ENCODE measurements at places on chromosomes 5 and 9. TPM values are rescaled to one million over a fixed set of nuclear protein-coding genes. Genes with fewer than 3 reads are reported as not detected.

GRCh38 chr9:71690063-71690688 lies 78.1 kb downstream of the CEMIP2 start:
- no peaks in the 10 kb centered on the region for H3K36me3 ChIP-seq
- H3K4me3 ChIP-seq: no peak overlapping the region
- no peak overlapping the region for H3K27ac ChIP-seq
- no peak for DNase-seq
- no peaks in the 10 kb centered on the region for H3K27me3 ChIP-seq

GRCh38 chr5:143024228-143024920 lies 254.2 kb downstream of the ARHGAP26 start:
- no peaks in the 10 kb centered on the region for H3K36me3 ChIP-seq
- peak overlapping the region; percentile 85 for H3K27ac ChIP-seq
- peaks cover 68% of the 10 kb centered on the region for H3K4me1 ChIP-seq
- DNase-seq: peak; percentile 58
- H3K4me3 ChIP-seq: no peak overlapping the region

GRCh38 chr5:132007399-132008162 lies 3.9 kb downstream of the ACSL6 start:
- H3K4me3 ChIP-seq: no peak overlapping the region
- no peak overlapping the region for H3K27ac ChIP-seq
- no peaks in the 10 kb centered on the region for H3K4me1 ChIP-seq
- no peaks in the 10 kb centered on the region for H3K36me3 ChIP-seq
- no peaks in the 10 kb centered on the region for H3K27me3 ChIP-seq

- H3K4me3 ChIP-seq: no peak overlapping the region
- no peak for DNase-seq
- no peaks in the 10 kb centered on the region for H3K27me3 ChIP-seq
- no peaks in the 10 kb centered on the region for H3K4me1 ChIP-seq
Measured at GRCh38 chr9:90720621-90721265, 78.1 kb upstream of the DIRAS2 start.

THBS4 gene
- 3.9 TPM for total RNA-seq

DNA sequence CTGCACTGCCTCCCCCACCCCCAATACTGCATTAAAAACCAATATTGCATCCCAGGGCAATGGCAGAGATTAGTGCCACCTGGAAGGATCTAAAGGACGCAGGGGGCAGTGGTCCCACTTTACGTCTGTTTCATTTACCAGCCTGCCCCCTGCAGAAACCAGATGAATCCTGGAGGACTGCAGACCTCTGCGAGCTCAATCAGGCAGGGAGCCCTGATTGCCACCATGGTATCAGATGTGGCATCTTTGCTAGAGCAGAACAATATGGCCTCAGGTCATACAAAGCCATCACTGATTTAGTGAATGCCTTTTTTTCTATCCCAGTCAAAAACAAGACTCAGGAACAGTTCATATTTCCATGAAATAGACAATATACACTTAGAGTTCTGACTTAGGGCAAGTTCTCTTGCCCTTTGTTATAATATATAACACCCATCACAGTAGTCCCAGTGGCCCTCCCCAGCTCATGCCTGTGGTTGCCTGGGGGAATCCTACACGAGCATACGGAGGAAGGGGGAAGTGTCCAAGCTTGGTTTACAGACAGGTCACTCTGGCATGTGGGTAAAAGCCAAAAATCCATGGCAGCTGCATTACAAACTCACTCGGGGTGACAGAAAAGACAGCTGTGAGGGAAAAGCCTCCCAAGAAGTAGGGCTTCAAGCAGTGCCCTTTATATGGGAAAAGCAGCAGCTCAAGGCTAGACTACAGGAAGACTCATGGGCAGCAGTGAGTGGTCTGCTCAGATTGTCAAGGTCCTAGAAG lies 85.1 kb downstream of the MED27 start:
- H3K4me3 ChIP-seq: no peak overlapping the region
- H3K36me3 ChIP-seq: no peaks in the 10 kb centered on the region
- H3K27ac ChIP-seq: no peak overlapping the region
- no peak for DNase-seq
- peaks cover 5% of the 10 kb centered on the region for H3K4me1 ChIP-seq

- H3K4me3 ChIP-seq: no peak overlapping the region
- DNase-seq: peak; percentile 62
- no peaks in the 10 kb centered on the region for H3K27me3 ChIP-seq
- no peaks in the 10 kb centered on the region for H3K36me3 ChIP-seq
- H3K27ac ChIP-seq: no peak overlapping the region
Measured at GRCh38 chr9:89006267-89006666, 15.0 kb downstream of the S1PR3 start.

BRINP1 gene
- not detected for total RNA-seq

- no peak overlapping the region for H3K27ac ChIP-seq
- DNase-seq: no peak
- H3K4me1 ChIP-seq: no peaks in the 10 kb centered on the region
Measured at GRCh38 chr9:129676975-129677374, 11.5 kb downstream of the PRRX2 start.

- no peak overlapping the region for H3K27ac ChIP-seq
Measured at GRCh38 chr9:84708400-84708799, 38.9 kb downstream of the NTRK2 start.

DNA sequence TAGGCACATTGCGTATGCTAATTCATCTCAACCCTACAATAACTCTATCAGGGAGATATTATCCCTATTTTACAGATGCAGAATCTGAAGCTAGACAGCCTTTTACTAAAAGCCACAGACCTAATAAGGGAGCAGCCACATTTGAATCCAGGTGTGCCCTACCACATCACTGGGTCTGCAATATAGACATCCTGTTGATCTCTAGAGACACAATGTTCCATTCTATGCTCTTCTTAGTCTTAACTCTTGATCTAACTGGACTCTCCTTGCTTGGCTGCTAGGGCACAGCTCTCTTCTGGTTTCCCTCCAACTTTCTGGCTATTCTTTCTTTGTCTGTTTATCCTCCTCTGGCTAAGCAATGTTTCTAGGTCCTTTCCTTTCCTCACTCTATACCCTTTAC lies 1.4 kb upstream of the SPATA6L start:
- no peak overlapping the region for H3K27ac ChIP-seq
- no peak overlapping the region for H3K4me3 ChIP-seq
- H3K36me3 ChIP-seq: no peaks in the 10 kb centered on the region
- H3K27me3 ChIP-seq: no peaks in the 10 kb centered on the region

MRPS27 gene
- 120 TPM for total RNA-seq

FOXD4L3 gene
- 0.22 TPM for total RNA-seq

TEK gene
- not detected for total RNA-seq

OLFML2A gene
- not detected for total RNA-seq

GRCh38 chr9:105846825-105847224 lies 152.5 kb downstream of the TMEM38B start:
- no peak overlapping the region for H3K4me3 ChIP-seq
- H3K4me1 ChIP-seq: no peaks in the 10 kb centered on the region
- H3K36me3 ChIP-seq: no peaks in the 10 kb centered on the region
- DNase-seq: no peak
- H3K27ac ChIP-seq: no peak overlapping the region

GMCL2 gene
- not detected for total RNA-seq

DNA sequence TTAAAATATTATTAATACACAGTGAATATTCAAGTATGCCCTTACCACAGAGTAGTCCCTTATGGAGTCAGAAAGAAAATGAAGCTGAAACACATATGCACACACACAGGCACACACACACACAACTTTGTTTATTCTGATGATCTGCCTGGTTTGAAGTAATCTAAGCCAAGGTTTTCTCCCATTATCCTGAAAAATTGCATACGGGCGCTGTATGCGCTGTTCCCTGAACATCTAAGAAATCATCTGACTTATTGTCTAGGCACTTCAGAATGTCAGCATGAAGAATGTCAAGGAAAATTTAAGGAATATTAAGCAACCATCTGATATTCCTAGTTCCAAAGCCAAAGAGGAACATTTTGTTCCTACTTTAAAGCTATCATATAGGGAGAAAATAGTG lies 147.1 kb upstream of the SLC30A5 start:
- no peak overlapping the region for H3K27ac ChIP-seq
- DNase-seq: no peak
- no peaks in the 10 kb centered on the region for H3K4me1 ChIP-seq
- no peak overlapping the region for H3K4me3 ChIP-seq
- H3K27me3 ChIP-seq: no peaks in the 10 kb centered on the region
- no peaks in the 10 kb centered on the region for H3K36me3 ChIP-seq

DNA sequence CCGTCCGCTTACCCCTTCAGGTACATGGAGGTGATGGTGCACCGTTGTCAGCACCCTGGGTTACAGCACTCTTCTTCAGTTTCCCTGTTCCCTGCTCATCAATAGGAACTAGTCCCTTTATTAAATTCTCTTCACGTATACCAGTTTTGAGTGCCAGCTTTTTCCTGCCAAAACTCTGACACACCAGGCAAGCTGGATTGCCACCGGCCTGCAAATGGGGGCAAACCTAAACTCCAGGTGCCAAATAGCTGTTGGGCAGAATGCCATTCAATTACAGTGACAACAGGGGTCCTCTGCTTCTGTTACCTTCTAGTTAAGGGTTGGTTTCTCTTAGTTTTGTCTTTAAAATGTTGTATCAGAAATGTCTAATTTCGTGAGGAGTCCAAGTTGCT lies 400.4 kb downstream of the OSTF1 start:
- no peak overlapping the region for H3K27ac ChIP-seq
- 0 out of 2 replicates have a peak, but pooled peaks cover 2% of the 10 kb centered on the region for H3K4me1 ChIP-seq
- no peaks in the 10 kb centered on the region for H3K27me3 ChIP-seq
- no peak overlapping the region for H3K4me3 ChIP-seq
- no peak for DNase-seq

COQ4 gene
- 28.3 TPM for total RNA-seq

DNA sequence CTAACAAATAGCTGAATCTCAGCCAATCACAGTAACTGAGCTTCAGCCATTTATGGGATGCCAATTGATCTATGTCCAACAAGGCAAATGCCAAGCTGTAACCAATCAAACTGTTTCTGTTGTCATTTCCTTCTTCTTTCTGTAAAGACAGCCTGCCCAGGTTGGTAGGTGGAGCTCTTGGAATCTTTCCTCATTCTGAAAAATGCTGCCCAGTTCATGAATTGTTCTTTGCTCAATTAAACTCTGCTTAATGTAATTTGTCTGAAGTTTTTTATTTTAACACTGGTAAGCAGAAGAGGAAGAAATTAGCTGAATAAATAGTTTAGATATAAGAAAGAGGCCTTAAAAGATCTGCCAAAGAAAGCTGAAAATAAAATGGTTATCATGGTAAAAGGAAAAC lies 1235.6 kb downstream of the EFNA5 start:
- H3K27me3 ChIP-seq: no peaks in the 10 kb centered on the region
- no peak overlapping the region for H3K4me3 ChIP-seq
- no peaks in the 10 kb centered on the region for H3K4me1 ChIP-seq
- H3K36me3 ChIP-seq: no peaks in the 10 kb centered on the region
- H3K27ac ChIP-seq: no peak overlapping the region

DNA sequence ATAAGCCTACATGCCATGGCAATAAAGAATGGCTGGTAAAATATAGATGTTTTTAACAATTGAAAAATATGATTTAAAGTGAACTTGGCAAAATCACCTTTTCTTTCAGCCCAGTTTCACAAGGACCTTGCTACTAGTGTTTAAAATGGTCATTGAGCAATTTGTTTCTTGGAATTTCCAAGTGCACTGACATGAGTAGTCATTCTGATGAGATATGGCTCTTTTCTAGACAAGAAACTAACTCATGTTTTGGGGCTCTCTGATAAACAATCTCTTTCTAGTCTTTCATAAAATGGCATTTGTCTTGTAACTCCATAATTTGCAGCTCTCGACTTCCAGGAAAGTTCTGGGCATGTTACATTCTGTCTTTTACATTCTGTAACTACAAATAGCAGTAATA lies 176.8 kb downstream of the NR2F1-AS1 start:
- DNase-seq: no peak
- H3K4me1 ChIP-seq: no peaks in the 10 kb centered on the region
- H3K36me3 ChIP-seq: no peaks in the 10 kb centered on the region
- H3K27ac ChIP-seq: no peak overlapping the region
- 0 out of 2 replicates have a peak, but pooled peaks cover 2% of the 10 kb centered on the region for H3K27me3 ChIP-seq
- no peak overlapping the region for H3K4me3 ChIP-seq

DNA sequence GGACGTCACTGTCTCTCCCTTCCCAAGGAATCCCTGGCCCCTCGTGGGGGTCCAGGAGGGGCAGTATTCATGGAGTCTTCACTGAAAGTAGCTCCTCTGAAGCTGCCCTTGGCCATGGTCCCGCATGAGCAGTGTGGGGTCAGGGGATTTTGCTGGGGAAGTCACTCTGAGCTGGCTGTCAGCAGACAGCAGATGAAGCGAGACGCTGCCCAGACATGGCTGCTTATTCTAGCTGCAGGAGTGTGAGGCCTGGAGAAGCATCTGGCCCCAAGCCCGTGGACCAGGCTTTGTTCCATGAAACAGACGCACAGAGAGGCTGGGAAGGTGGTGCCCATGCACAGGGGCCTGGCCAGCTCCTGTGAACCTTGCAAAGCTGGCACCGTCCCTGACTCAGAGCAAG lies 21.5 kb upstream of the ASS1 start:
- DNase-seq: no peak
- H3K4me3 ChIP-seq: no peak overlapping the region
- no peaks in the 10 kb centered on the region for H3K4me1 ChIP-seq
- no peaks in the 10 kb centered on the region for H3K36me3 ChIP-seq
- H3K27ac ChIP-seq: no peak overlapping the region

HMCN2 gene
- not detected for total RNA-seq

DNA sequence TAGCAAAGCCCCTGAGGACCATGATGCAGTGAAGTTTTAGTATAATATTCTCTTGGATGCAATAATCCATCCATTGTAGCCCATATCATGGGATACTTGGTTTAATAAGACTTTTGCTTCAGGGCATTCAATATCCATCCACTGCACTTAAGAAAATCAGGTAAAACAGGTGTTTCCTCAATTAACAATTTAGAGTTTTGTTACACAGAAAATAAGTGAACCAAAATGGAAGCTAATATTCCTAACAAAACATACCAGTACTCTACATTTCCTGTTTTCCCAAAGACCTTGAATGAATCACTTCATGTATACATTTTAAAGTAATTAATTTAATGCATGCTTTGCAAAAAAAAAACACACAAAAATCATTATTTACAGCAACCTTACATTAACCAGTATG lies 305.6 kb downstream of the NR2F1-AS1 start:
- DNase-seq: no peak
- H3K27me3 ChIP-seq: no peaks in the 10 kb centered on the region
- no peak overlapping the region for H3K4me3 ChIP-seq
- H3K4me1 ChIP-seq: no peaks in the 10 kb centered on the region

DNA sequence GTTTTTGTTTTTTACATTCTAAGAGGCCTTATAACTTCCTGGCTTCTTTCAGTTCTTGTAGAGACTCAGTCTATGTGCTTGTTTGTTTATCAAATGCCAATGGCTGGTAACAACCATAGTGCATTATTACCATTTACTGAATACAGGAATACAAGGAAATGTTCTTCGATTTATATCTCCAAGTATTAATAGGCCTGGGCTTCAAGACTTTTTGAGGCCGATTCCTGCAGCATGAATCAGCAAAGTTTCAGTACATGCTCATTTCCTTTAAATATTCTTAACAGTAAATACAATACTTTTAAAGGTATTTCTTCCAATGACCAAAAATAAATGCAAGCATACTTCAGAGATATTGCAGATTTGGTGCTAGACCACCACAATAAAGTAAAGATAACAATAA lies 535.3 kb downstream of the EFNA5 start:
- DNase-seq: no peak
- no peak overlapping the region for H3K27ac ChIP-seq

Data from Karpas-422 (cell line).